Stimulated activated CD4-positive, alpha-beta T cell treated with anti-CD3 and anti-CD28 coated beads, TNF-alpha, amount 100 ng/mL, for 24 hours (primary cell): ENCODE measurements at places on chromosomes 7 and 10.
A peak's percentile ranks its signal among the peaks of the same experiment; 100 is the strongest.

- peak; percentile 75 for DNase-seq
Measured at GRCh38 chr7:102425639-102426267, 7.6 kb upstream of the ORAI2 start.

- no peak for DNase-seq
Measured at GRCh38 chr7:87356448-87356847, 11.0 kb downstream of the CROT start.

DNA sequence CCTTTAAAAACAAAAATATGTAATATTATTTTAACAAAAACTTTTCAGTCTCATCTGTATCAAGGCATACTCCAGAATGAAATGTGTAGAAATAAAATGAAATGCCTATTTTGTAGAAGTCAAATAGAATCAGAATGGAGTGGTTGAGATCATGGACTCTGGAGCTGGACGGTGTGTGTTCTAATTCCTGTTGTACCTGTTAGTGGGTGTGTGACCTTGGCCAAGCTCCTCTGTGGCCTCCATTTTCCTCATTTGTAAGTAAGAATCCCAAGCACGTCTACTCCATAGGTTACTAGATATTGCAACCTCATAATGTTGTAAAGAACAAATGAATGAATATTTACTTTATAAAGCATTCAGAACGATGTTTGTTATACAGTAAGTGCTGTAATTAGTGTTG, 74.9 kb downstream of the HDAC9 start:
- no peak for DNase-seq

GRCh38 chr7:1461646-1462375, 2.5 kb upstream of the MICALL2 start:
- DNase-seq = no peak

DNA sequence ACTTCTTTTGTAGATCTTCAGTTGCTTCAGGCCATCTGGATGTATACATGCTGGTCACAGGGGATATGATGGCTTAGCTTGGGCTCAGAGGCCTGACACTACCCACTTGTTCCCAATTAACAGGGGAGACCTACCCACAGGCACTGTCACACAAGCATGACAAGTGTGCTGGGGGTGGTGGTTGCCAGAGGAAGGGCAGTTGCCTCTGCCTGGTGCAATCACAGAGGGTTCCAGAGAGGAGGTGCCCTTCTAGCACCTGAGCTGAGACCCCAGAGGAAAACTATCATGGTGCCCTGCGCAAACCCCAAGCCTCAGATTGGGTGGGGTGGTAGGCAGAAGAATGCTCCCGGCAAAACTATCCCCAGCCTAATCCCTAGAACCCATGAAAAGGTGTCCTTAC, 65.6 kb upstream of the NANOS1 start:
- DNase-seq = no peak

DNA sequence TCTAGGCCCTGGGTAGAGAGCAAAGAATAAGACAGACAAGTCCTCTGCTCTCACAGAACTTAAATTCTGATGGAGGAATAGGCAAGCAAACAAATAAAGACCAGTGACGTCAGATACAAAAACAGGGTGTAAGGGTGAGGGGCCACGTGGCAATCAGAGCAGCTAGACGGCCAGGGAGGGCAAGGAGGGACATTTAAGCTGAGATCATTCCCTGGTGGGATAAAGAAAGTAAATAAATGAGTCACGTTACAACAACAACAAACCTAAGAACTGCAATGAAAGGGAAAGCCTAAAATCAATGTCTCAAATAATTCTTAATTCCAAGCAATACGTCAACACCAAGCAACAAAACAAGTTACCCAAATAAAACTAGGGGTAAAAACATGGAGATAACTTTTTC, 21.8 kb downstream of the STN1 start:
- DNase-seq = no peak

DNA sequence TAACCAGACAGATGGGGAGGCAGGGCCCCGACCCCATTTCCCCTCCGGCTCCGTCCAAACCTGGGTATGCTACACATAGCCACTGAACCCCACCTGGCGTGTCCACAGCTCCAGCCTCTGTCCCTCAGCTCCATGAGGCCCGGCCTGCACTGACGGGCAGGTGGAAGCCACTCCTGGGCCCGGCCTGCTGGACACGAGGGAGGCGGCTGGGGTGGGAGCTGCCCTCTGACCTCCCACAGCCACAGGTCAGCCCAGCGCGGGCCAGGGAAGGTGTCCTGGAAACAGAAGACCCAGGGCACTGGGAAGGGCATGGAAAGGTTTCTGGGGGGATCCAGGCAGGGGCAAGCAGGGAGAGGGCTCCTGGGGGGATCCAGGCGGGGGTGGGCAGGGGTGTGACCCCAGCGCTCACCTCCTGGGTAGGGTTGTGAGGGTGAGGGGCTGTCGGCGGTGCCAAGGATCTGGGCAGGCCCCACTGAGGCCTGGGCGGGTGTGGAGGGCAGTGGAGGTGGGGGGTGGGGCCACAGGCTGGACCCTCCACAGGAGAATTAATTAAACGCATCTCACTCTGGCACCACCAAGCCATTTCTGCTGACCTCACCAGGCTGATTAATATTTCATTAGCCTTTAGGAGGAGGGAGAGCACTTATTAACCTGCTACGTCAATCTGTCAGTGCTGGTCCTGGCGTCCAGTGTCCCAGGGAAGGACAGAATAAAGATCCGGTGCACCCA, 108.9 kb downstream of the UNCX start:
- no peak for DNase-seq

GRCh38 chr10:22294694-22295093, 21.5 kb upstream of the COMMD3 start:
- no peak for DNase-seq

DNA sequence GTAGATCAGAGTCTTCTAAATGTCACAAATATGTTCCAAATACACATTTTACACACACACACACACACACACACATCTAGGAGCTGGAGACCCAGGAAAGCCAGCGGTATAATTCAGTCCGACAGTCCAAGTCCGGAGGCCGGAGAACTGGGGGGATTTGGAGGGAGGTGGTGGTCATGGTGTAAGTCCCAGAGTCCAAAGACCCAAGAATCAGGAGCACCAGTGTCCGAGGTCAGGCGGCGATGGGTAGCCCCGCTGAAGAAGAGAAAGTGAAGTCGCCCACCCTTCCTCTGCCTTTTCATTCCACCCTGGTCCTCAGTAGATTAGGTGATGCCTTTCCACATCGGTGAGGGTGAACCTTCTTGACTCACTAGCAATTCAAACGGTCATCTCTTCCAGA, 154.8 kb downstream of the CAMK1D start:
- DNase-seq = no peak

- no peak for DNase-seq
Measured at GRCh38 chr7:128151635-128152034, 89.4 kb upstream of the LEP start.

GRCh38 chr7:44368455-44368854, 43.1 kb upstream of the CAMK2B start:
- DNase-seq = no peak

DNA sequence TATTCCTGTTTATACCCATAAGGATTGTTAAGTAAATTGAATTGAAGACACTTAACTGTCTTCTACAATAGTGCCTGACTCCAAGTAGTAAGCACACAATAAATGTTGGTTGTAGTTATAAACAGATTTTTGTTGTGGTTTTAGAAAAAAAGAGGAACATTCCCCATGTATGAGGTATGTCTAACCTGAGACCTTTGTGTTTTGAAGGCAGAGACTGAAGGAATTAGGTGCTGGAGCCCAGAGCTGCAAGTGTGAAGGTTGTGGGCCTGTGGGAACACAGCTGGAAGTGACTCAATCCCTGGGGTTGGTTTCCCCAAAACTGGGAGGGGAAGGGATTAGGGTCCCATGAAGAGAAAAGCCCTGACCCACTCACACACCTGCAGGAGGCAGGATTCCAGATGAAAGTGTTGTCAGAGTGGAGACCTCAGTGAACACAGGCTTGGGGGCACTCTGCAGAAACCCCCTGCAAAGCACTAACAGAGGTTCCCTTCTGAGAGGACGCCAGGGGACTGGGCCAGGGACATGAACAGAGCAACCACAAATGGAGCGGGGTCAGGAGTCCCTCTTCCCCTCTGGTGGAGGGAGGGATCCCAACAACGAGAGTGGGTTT, 265.1 kb upstream of the KLF14 start:
- no peak for DNase-seq

DNA sequence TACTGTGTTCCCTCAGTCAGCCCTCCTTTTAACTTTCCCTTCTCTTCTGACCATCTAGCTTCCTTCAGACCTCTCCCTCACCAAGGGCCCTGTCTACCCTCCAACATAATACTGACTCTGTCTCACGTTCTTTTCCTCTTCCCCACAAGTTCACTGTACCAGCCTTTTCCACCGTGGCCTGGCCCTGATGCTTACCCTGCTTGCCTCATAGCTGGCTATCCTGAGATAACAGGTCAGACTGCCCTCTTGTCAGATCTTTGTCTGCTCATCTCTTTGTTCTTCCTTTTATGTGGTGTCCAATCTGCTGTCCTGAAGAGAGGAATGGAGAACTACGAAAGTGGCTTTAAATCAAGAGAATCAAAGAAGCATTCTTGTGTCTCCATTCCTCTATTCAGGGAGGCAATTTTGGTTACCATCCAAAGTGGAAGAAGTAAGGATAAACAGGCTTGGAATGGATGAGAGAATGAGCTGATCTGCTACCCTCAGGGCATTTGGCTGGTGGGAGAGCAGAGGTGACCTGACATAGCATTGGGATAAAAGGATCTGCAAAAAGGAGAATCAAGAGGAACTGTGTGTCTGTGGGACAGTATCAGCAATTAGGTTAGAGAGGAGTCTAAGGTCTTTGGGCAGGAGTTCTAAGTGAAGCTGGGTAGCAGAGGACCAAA, 8.1 kb downstream of the BTAF1 start:
- DNase-seq = no peak

GRCh38 chr10:52999258-52999657, 226.7 kb upstream of the MBL2 start:
- no peak for DNase-seq

DNA sequence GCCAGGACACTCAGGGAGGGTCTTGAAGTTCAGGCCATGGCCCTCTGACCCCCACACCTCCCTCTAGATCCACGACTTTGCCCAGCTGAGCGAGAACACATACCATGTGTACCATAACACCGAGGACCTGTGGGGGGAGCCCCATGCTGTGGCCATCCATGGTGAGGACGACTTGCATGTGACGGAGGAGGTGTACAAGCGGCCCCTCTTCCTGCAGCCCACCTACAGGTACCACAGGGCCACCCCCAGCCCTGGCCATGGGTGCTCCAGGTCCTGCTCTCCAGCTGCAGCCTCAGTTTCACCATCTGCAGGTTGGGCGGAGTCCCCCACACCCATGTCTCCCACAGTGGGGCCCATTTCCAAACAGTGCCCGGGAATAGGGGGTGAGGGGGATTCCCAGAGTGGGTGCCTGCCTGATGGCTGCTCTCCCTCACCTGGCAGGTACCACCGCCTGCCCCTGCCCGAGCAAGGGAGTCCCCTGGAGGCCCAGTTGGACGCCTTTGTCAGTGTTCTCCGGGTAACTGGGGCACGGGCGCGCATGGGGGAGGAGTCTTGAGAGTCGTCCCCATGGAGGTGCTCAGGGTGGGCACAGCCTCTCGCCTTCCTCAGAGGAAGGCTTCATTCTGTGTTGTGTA, 54.1 kb downstream of the PALD1 start:
- DNase-seq = no peak

DNA sequence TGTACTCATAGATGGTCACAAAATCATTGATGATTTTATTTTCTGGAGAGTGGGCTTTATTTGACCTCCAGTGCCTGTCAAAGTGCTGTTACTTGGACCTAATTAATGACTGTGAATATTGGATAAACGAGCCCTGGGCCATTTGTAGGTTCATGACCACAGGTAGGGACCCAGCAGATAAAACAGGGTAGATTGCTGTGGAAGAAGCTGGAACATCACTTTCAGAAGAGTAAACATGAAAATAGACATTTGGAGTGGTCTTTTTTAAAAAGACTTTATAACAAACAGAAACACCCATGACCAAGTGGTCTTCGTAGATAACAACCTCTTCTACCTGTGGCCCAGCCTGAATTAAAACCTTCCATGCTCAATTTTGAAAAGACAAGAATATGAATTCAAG, 472.8 kb upstream of the MKI67 start:
- no peak for DNase-seq

GRCh38 chr7:25619963-25620799, 391.9 kb upstream of the NPVF start:
- no peak for DNase-seq

- DNase-seq = no peak
Measured at GRCh38 chr7:144527051-144527471, 123.6 kb upstream of the NOBOX start.

DNA sequence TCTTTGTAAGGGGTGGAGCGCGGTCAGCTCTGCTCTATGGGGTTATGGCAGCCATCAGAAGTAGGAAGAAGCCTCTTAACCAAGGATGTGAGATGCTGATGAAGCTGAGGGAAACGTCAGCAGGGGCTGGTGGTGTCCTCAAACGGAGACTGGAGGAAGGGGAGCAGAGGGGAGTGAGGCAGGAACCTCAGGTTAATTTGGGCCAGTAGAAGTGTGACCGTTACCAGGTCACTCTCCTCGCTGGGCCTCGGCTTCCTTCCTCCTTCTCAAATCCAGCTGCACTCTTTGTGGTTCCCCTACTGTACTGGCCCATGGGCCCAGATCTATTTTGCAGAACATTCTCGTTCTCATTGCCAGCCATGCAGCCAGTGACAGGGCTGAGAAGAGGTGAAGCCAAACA, 169.5 kb downstream of the TMEM178B start:
- DNase-seq = no peak

DNA sequence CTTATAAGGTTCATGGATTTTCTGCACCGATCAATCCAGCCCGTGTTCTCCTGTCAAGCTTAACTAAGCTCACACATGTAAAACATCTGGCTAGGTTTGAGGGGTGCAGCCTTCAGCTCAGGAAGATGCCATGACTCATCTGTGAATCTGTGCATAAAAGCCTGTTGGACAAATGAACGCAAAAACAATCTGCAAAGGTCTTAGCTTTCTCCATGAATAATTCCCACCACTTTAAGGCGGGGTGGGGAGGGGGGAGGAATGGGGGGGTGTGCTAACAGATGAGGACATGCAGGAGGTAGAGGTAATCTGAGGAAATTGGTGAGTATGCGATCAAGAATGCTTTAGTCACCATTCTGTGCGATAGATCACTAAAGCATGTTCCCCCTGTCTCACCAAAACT, 4.8 kb downstream of the DOCK4 start:
- DNase-seq = no peak

DNA sequence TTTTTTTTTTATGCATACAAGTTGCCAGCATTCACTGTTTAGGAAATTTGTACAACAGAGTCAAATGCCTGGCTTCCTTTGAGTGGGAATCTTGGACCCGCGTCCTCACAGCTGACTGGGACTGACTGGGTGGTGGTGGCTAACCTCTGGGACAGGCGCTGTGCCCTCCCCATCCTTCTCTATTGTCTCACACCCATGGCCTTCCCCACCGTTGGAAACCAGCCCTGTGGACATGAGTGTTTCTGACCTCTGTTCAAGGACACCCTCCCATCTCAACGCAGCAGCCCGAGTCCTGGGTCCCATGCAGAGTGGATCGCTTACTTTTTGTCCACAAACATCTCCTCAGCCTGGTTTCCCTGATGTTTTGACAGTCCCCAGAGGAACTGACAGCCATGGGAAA, 125.1 kb upstream of the PPIF start:
- no peak for DNase-seq
